ENCODE measurements at places on chromosomes 2 and 18.

DNA sequence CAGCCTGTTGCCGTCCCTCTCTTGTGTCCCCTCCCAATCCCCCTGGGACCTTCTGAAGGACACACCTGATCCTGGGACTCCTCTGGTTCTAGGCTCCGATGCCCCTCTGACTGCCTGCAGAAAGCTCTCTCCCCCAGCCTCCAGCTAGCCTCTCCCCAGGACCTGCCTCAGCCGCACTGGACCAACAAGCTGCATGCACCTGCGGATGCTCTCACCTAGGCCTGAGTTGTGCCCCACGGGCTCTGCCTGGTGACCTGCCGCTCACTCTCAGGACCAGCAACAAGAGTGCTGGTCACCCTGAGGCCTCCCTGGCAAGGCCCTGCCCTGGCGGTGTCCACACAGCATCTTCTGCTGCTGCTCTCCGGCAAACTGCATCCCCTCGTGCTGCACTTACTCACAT is 63.0 kb downstream of the EIPR1 start:
- no peak for DNase-seq

DNA sequence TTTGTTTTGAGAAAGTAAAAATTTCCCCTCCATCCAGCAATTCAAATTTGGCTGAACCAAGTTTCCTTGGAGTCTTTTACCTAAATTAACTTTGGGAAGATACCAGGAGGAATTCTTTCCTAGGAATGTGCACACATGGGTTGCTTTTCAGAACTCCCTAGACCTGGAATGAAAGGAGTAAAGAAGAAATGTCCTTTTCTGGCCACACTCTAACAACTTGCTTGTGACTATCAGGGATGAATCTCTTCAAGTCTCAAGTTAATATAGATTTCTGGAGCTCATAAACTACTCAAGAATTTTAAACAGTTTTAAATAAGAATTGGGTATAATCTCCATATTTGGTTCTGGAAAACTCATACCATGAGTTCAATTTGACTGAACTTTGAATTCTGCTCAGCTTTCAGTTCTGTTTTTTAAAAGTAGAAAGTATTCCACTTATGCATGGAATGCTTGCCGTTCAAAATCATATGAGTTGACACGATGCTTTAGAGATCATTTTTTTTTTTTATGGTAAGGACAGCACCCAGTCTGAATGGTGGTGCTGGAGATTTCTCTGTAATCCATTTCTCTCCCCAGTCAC is 7.7 kb downstream of the RASGRP3 start:
- no peak for DNase-seq

- DNase-seq = no peak
Measured at GRCh38 chr2:98914713-98915580, 21.1 kb downstream of the CRACDL start.

- DNase-seq = no peak
Measured at GRCh38 chr2:145573608-145574007, 1053.7 kb upstream of the ZEB2 start.

DNA sequence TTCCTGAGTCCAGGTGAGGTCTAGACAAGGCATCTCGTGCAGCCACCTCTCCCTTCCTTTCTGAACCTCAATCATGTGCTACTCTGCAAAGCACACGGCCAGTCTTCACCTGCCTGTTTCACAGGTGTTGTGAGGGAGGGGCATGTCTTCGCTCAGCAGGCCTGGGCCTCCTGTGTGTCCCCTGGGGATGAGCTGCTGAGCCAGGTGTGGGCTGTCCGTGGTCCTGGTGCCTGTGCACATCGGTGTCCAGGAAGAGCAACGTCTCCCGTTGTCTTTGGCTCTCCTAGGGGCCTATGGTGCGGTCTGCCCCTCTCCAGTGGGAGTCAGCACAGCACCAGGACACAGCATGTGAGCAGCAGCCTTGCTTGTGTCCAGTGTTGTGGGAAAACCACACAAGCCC is 16.7 kb downstream of the ARHGEF4 start:
- no peak for DNase-seq

GRCh38 chr2:155714983-155715382 is 617.5 kb downstream of the NR4A2 start:
- DNase-seq = no peak

GRCh38 chr18:31064130-31064529 is 21.6 kb upstream of the DSC3 start:
- no peak for DNase-seq

- no peak for DNase-seq
Measured at GRCh38 chr18:60493066-60493465, 120.5 kb upstream of the MC4R start.

- DNase-seq = no peak
Measured at GRCh38 chr2:231334179-231334930, 61.2 kb upstream of the B3GNT7 start.

DNA sequence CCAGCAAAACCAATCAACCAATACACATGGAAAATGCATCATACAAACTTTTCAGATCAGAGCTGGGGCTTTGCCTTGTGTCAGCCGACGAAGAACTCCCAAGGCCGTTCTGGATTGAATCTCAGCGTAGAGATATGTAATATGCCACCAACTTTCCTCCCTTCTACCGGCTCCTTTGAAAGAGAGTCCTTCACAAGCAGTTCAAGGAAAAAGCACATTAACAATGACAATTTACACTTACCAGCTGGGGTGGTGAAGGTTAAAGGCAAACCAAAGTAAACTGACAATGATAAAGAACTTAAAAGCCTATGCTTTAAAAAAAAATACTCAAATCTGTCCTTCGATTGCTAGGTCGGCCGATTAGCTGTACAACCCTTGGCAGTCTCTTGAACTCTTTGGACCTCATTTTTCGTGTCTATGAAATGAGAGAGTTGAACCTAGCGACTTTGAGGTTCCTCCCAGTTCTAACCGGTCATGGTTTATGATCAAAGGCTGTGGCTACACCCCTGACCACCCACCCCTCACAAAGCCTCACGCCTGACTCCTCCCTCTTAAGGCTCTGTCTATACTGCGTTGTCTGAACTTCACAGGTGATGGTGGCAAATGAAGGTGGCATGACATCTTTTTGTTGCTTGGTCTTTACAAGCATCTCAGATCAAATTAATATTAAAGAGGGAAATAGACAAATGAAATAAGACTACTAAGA is 46.2 kb downstream of the BCL2 start:
- no peak for DNase-seq

GRCh38 chr18:50099725-50100407 is 95.1 kb downstream of the MYO5B start:
- no peak for DNase-seq
